Panc1 (cell line): ENCODE measurements at places on chromosomes 7 and 10.

DNA sequence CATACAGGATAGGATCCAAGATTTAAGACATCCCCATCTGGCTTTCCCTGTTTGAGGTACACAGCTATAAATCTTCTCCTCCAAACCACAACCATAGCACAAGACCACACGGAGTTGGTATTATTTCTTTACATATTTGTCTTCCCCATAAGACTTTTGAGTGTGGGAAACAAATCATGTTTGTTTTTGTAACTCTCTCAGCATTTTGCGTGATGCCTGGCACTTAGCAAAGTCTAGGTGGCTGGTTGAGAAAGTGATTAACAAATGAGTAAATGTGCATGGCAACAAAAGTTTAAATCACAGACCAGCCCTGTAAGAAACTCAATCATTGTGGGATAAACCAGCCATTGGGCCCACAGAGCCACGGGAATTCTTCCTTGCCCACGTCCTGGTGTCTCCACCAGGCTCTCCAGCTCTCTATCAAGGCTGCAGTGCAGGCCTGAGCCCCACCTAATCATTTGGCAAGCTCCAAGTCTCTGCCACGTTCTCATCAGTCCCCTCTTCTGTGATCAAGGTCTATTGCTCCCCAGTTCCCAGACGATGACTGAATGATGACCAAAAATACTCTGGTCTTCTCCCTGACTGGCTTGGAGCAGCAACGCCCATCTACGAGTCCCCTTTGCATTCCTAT lies 317.8 kb downstream of the TNS3 start:
- DNase-seq, result no peak

GRCh38 chr7:78383096-78383880 lies 584.7 kb downstream of the PHTF2 start:
- no peak for DNase-seq

GRCh38 chr10:110758128-110758765 lies 113.5 kb upstream of the PDCD4 start:
- no peak for DNase-seq

- no peak for DNase-seq
These were observed 3.2 kb downstream of the FIS1 start for GRCh38 chr7:101241443-101242349.

GRCh38 chr10:117553142-117553814 lies 10.7 kb downstream of the EMX2 start:
- no peak for DNase-seq

DNA sequence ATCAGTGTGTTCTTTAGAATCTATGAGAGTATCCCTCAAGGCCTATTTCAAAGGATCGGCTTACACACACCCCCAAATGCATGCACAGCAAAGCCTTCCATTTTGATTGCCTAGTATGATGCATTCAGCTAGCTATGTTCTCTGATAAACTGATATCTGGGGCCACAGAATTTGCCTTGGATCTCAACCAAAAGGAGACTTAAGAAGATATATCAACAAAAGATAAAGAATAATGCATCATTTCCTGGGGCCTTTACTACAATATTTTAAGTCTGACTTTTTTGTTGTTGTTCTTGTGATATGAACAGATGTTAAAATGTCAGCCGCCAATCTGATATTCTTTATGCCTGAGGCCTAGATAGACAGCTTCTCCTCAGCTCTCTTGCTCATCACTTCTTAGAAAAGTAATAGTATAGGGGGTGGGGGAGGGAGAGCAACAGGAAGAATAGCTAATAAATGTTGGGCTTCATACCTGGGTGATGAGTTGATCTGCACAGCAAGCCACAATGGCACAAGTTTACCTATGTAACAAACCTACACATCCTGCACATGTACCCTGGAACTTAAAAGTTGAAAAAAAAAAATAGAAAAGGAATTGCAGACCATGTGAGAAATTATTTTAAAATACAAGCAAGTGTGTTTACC lies 792.9 kb upstream of the GHITM start:
- DNase-seq, result no peak

- DNase-seq, result no peak
These were observed 345.1 kb downstream of the ARL4A start for GRCh38 chr7:13032576-13032975.

GRCh38 chr7:106354822-106355221 lies 70.0 kb upstream of the NAMPT start:
- no peak for DNase-seq

- DNase-seq, result no peak
These were observed 33.7 kb upstream of the CHCHD3 start for GRCh38 chr7:133115596-133115995.

DNA sequence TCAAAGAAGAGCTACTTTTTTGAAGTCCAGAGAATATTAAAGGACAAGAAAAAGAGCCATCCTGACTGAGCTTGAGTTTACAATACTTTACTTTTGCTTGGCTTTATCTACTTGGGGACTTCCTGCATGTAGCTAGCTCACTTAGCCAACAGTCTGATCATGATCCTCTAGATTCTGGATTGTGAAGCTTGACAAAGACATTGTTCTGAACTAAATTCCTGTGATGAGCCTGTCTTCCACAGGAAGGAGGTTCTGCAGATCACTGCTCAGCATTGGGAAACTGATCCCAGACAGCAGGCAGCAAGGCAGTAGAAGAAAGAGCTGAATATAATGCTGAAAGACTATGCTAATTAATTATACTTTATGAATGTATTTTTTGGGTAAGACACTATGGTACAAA lies 296.4 kb downstream of the DGKB start:
- no peak for DNase-seq

- no peak for DNase-seq
These were observed 6.9 kb upstream of the ZKSCAN1 start for GRCh38 chr7:100008525-100008924.

GRCh38 chr7:115216652-115217051 lies 294.8 kb downstream of the MDFIC start:
- no peak for DNase-seq

GRCh38 chr10:31770307-31770902 lies 158.2 kb downstream of the ARHGAP12 start:
- DNase-seq, result no peak
